Activated T-helper 2 cell treated with anti-CD3 and anti-CD28 coated beads, Interferon-gamma antibody, Interleukin-2, Interleukin-4, amounts not matched to agents 10 μg/mL and 5 μg/mL and 100 μg/mL, durations not matched to agents 14 hours and 24 hours and 36 hours (primary cell): ENCODE measurements at places on chromosomes 7 and 10. TPM values are rescaled to one million over a fixed set of nuclear protein-coding genes. Genes with fewer than 3 reads are reported as not detected.

GRCh38 chr7:141462958-141463357, 88.3 kb upstream of the AGK start:
- no peaks in the 10 kb centered on the region for H3K36me3 ChIP-seq
- H3K27ac ChIP-seq = no peak overlapping the region
- H3K4me3 ChIP-seq = no peak overlapping the region
- H3K4me1 ChIP-seq = no peaks in the 10 kb centered on the region
- H3K27me3 ChIP-seq = peaks cover 9% of the 10 kb centered on the region

The ADARB2 gene
- total RNA-seq = 0.05 TPM in 1 of 2 replicates, not detected in the other

GRCh38 chr7:116802746-116803152, 59.6 kb upstream of the CAPZA2 start:
- no peaks in the 10 kb centered on the region for H3K36me3 ChIP-seq
- H3K4me1 ChIP-seq = peaks cover 12% of the 10 kb centered on the region
- DNase-seq = peak; percentile 14
- no peak overlapping the region for H3K4me3 ChIP-seq
- peak overlapping the region; percentile 40 for H3K27ac ChIP-seq
- peaks cover 6% of the 10 kb centered on the region for H3K27me3 ChIP-seq

DNA sequence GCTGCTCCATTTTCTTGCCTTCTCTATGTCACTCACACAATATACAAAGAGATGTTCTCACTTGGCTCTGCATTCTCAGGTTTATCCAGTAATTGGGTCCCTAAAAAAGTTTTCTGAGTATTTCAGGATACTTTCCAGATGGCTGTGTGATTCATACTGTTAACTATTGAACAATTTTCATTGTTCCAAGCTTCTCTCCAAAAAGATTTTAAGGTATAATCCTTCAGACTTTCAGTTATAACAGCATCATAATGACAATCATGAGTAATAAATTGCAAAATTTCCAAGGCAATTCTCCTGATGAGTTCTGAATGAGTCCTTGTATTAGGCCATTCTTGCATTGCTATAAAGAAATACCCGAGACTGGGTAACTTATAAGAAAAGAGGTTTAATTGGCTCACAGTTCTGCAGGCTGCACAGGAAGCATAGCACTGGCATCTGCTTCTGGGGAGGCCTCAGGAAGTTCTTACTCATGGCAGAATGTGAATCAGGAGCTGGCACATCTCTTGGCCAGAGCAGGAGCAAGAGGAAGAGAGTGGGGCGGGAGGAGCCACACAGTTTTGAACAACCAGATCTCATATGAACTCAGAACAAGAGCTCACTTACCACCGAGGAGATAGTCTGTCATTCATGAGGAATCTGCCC, 148.1 kb downstream of the SLC16A9 start:
- no peaks in the 10 kb centered on the region for H3K4me1 ChIP-seq
- no peak for DNase-seq
- H3K36me3 ChIP-seq = no peaks in the 10 kb centered on the region
- H3K27me3 ChIP-seq = no peaks in the 10 kb centered on the region
- no peak overlapping the region for H3K4me3 ChIP-seq
- no peak overlapping the region for H3K27ac ChIP-seq

- no peak overlapping the region for H3K27ac ChIP-seq
- H3K4me3 ChIP-seq = no peak overlapping the region
- H3K27me3 ChIP-seq = no peaks in the 10 kb centered on the region
- peaks cover 8% of the 10 kb centered on the region for H3K4me1 ChIP-seq
Measured at GRCh38 chr7:39659356-39660013, 36.1 kb downstream of the RALA start.

- no peak for DNase-seq
- no peaks in the 10 kb centered on the region for H3K36me3 ChIP-seq
- H3K4me1 ChIP-seq = no peaks in the 10 kb centered on the region
- no peak overlapping the region for H3K4me3 ChIP-seq
- H3K27ac ChIP-seq = no peak overlapping the region
Measured at GRCh38 chr10:92886334-92886961, 38.1 kb downstream of the EXOC6 start.

The CPA4 gene
- total RNA-seq = not detected in 2 replicates
